ENCODE measurements at places on chromosomes 12 and 14.

DNA sequence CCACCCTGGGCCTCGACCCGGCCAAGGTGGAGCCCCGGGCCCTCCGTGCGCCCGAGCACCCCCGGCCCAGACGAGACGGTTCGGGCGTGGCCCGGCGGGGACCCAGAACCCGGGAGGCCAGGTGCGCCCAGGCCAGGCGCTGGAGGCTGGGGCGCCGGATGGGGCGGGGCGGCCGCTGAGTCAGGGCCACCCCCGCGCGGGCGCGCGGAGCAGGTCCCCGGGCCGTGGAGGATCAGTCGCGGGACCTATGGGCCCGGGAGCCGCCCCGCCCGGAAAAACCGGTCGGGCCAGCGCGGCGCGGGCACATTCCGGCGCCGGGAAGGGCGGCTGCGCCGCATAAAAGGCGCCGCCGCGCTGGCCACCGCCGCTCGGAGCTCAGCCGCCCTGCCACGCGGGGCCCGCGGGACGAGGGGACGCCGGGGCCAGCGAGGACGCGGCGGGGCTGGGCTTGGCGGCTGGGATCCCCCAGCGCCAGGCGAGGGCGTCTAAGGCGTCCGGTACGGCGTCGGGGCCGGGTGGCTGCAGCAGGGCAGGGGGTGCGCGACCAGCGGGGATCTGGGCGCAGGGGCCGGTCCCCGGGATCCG lies 21.5 kb upstream of the KIF26A start:
- no peak for DNase-seq

DNA sequence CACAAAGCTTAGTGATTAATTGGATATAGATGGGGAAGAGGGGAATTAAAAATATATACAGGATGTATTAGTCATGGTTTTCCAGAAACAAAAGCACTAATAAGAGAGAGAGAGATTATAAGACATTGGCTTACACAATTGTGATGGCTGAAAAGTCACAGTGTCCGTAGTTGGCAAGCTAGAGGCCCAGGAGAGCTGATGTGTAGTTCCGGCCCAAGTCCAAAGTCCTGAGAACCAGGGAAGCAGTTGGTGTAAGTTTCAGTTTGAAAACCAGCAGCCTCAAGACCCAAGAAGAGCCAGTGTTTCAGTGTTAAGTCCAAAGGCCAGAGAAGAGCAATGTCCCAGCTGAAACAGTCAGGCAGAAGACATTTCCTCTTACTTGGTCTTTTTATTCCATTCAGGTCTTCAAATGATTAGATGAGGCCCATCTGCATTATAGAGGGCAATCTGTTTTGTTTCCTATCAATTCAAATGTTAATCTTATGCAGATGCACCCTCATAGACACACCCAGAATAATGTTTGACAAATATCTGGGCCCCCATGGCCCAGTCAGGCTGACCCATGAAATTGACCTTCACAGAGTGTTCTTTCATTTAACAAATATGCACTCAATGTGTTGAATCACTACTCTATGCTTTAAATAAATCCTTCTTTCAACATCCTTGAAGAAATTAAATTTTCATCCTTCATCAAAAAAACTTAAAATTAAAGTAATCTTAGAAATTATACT lies 67.2 kb upstream of the DIO2 start:
- no peak for DNase-seq

- DNase-seq, result no peak
Measured at GRCh38 chr14:82911930-82912329, 1378.3 kb upstream of the SEL1L start.

GRCh38 chr12:47891356-47891755 lies 13.4 kb downstream of the VDR start:
- DNase-seq, result no peak

DNA sequence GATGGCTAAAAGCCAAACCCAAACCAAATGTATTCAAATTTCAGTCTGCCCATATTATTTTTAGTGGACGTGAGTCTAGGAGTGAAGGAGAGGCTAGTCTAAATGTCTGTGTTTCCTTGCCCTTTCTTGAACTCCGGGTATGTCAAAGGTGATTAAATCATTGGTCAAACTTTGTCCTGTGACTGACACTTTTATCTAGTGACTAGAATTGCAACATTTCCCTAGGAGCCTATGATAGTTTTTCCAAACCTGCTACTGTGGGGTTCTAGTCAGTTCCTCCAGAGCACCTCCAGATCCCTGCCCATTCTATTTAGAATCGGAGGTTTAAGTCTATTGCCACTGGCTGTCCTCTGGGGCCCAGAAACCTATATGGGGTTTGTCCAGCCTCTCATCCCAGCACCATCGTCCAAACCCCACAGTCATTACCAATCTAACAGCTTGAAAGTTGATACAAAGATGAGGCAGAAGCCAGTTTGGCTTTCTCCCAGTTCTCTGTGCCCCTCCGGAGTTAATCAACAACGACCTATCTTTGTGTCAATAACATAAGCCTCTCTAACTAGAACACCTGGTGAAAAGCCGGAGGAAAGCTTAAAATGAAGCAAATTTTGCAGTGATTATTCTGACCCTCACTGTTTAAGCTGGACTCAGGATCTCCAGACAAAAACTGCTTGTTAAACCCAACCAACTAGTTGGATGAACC lies 306.7 kb downstream of the ZFP36L1 start:
- DNase-seq, result no peak

GRCh38 chr14:104514156-104514848 lies 65.3 kb upstream of the C14orf180 start:
- DNase-seq, result no peak

DNA sequence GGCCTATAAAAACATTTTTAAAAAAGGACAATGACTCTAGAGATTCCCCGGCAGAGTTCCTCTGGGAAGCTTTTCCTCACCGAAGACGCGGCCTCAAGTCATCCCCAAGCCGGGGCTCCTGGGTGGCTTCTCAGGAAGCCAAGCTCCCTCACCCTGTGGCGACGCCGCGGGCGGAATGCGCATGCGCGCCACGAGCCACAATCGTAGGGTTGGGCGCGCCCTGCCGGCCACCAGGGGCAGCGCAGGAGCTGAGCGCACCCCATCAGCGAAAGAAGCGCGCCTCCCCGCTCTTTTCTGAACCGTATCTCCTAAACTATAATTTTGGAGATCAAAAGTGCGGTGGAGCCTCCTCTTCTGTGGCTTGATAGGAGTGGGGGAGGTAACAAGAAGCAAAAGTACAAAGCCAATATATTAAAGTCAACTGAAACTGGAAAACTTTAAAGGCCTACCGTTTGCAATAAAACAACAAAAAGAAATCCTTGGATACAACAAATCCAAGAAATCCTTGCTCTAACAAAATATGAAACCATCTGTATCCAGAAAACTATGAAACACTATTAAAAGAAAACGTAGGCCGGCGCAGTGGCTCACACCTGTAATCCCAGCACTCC lies 17.4 kb upstream of the CHFR start:
- DNase-seq, result peak; percentile 95

GRCh38 chr12:22899184-22899583 lies 274.2 kb downstream of the ETNK1 start:
- DNase-seq, result no peak

DNA sequence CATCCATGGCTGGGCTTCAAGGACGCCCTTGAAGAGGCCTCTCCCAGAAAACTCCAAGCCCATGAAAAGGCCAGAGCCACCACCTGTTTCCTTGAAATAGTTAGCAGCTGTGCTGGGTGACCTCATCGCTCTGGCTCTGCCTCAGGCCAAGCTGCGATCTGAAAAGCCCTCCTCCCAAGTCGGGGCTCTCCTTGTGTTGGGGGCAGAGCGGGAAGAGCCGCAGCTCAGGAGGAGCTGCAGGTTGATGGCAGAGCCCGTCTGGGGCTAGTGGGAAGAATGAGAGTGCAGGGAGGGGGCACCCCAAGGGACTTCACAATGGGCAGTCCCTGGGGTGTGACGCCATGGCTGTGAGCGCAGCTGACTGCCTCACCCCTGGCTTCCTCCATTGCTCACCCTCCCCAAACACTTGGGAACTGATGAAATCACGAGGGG lies 50.0 kb upstream of the STON2 start:
- DNase-seq, result no peak

- DNase-seq, result no peak
Measured at GRCh38 chr12:8087666-8088065, 5.6 kb downstream of the NECAP1 start.

DNA sequence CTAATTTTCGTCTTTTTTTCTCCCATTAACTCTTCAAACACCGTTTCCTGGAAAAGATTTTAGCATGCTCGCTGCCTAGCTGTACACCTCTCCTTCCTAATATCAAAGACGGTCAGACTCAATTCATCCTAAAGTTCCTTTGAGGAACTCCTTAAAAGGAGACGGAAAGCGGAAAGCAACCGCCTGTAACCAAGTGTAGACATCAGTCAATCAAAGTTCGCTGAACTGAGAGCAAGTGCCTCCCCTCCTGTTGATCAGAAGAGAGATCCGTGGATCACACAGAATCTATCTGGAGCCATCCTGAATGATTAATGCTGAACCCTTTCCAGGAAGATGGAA lies 412 bp upstream of the TEP1 start:
- DNase-seq, result no peak

GRCh38 chr12:11651381-11651780 lies 1.9 kb downstream of the ETV6 start:
- no peak for DNase-seq

DNA sequence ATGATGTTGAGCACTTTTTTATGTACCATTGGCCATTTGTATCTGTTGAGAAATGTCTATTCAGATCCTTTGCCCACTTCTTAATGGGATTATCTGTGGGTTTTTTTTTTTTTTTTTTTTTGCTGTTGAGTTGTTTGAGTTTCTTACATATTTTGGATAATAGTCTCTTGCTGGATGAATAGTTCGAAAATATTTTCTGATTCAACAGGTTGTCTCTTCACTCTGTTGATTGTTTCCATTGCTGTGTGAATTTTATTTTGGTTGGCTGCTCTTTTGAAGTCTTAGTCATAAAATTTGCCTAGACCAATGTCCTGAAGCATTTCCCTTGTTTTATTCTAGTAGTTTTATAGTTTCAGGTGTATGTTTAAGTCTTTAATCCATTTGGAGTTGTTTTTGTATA lies 64.5 kb downstream of the CAND1 start:
- no peak for DNase-seq

DNA sequence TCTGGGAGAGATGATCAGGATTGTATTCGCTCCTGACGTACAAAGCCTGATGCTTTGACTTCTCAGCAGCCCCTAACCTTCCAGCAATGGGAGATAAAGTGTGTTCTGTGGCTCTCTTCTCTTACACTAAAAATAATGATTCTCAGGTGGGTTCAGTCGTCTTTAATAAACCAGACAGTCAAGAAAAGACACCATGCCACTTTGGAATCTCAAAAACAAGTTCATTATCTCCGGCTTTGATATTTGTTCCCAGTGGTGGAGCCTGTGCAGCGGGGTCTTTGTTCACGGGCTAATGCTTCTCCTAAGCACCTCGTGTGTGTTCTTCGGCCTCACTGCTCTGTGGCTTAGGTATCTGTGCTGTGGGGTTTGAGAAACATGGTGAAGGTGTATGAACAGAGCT lies 1.6 kb downstream of the ACVR1B start:
- DNase-seq, result no peak

GRCh38 chr12:123118497-123118896 lies 32.4 kb downstream of the PITPNM2 start:
- DNase-seq, result no peak

DNA sequence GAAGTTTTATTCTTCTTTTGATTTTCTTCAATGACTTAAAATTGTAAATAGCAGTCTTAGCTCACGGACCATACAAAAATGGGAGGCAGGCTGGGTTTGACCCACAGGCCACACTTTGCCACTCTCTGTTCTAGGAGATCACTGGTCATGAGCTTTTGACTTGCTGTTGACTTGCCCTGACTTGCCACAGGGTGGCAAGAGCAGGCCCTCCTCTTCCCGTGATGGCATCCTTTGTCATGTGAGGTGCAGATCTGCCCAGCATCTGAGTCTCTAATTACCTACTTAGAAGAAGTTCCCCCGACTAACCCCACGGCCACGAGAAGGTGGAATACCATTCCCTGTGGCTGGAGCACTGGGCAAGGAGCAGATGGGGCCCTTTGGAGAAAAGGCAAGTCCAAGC lies 81.0 kb upstream of the SCAF11 start:
- DNase-seq, result no peak

DNA sequence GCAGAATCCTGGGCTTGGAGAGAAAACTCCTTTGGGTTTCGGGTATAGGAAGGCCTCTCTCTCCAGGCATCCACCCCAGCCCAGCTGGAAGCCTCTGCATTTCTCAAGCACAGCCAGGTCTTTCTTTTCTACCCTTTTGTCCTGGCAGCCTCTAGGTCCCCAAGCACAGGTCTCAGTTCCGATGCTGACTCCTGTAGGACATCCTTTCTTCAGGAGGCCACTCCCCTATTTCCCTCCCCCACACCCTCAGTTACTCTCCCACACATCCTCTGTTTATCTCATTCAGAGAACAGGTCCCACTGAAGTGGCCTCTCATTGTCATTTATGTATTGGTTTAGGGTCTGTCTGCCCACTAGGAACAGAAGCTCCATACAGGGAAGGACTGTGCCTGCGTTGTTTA lies 352.6 kb downstream of the VRK1 start:
- DNase-seq, result no peak

GRCh38 chr14:95402578-95402977 lies 82.9 kb upstream of the CLMN start:
- DNase-seq, result no peak

- no peak for DNase-seq
Measured at GRCh38 chr12:25824734-25825133, 133.7 kb upstream of the RASSF8 start.

- DNase-seq, result peak; percentile 83
Measured at GRCh38 chr12:46383654-46384450, 11.3 kb upstream of the SLC38A2 start.

GRCh38 chr14:31018057-31018645 lies 7.3 kb upstream of the AP4S1 start:
- DNase-seq, result no peak

DNA sequence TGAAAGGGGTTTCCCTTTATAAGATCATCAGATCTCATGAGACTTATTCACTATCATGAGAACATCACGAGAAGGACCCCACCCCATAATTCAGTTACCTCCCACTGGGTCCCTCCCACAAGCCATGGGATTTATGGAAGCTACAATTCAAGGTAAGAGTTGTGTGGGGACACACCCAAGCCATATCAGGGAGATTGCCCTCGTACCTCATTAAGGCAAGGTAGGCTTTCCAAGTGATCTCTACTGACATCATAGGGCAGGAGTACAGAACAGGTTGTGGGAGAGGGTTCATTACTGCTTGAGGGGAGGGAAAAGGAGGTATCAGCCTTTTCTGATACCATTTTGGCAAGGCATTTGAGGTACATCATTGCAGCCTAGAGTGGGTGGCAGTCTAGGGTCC lies 524.6 kb downstream of the PRKD1 start:
- no peak for DNase-seq

DNA sequence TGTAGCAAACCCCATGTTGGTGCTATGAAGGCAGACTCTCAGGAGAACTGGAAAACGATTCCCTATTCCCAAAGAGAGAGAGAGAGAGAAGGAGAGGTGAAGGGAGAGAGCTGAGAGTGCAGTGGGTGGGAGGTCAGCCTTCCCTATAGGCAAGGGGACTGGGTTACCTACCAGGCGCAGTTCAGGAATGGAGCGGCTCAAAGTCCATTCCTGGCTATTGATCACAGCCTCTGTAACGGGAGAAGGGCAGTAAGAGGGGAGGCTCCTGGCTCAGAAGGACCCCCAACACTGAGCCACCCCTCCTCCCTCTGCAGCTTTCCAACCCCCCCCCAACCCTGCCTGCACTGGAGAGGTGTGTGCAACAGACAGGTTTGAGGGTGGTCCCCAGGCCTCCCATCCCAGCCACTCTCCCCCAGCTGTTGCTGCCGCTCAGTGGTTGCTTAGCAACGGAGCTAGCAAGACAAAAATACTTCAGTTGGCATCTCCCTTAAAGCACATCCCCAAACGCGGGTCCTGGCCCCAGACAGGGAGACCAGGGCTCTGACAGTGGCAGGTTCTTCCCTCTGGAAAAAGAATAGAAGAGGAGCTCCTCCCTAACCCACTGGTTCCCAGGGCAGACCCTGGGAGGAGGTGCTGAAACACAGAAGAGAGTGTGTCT lies 3.2 kb downstream of the AGAP2 start:
- DNase-seq, result no peak
